Activated T-cell treated with anti-CD3 and anti-CD28 coated beads for 24 hours (primary cell): ENCODE measurements at places on chromosomes 5 and 9.

GRCh38 chr9:13900449-13900848 is 413.5 kb downstream of the NFIB start:
- no peak for DNase-seq

DNA sequence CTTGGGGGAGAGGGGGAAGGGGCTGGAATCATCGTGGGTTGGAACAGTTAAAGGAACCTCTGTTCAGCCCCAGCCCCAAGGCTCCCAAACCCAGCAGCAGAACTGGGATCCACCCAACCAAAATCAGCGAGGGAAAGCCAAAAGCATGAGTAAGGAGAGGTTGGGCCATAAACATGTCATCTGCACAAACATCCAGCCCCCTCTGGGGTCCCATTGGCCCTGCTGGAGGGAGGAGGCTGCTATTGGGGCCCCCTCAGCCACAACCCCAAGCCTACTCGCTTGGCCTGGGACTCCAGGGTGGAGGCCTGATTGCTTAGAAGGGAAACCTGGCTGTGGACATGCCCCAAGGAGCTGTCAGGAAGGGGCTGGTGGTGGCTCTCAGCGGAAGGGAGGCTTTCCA is 154.9 kb downstream of the FGF18 start:
- DNase-seq: no peak

DNA sequence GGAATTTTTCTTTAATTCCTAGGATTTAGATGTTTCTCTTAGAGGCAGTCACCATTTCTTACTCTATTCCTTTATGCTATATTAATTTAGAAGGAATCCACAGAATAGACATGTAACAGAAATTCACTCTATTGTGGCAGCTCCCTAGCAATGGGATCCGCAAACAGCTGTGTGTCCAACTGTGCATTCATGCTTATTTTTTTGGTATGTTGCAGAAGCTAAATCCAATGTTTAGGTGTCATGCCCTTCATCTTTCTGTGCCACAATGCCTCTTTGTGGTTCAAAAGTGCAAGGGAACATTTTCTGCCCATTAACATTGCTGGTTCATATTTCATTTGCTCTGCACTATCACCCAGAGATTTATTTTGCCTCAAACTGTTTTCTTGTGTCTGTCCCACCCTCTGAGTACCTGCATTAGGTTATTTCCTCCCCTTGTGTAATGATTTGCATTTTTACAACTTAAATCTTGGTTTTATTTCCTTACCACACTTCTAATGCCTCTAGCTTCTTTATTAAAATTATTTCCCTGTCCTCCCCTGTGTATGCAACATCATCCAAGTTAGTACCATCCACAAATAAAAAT is 816.5 kb downstream of the EFNA5 start:
- DNase-seq: no peak

GRCh38 chr5:54902791-54903473 is 82.5 kb downstream of the ESM1 start:
- peak; percentile 50 for DNase-seq

DNA sequence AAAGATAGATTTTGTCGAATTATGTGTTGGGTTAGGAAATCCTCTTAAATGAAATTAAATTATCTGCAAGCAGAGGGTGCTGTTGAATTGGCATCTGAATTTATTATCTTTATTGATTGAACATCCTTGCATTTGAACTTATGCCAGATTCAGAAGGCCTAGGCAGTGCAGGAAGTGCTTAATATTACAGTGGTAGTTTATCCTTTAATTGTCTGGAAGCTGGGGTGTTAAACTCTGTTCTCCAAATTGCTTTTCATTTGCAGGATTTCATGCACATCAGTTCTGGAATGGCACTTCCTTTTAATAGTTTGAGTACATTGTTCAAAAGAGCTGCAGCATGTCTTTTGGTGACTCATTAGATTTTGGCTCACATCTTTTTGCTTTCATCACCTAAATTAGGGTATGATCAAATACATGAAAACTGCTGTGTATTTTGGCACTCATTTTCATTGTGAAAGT is 186.3 kb downstream of the KDM4C start:
- DNase-seq: no peak

DNA sequence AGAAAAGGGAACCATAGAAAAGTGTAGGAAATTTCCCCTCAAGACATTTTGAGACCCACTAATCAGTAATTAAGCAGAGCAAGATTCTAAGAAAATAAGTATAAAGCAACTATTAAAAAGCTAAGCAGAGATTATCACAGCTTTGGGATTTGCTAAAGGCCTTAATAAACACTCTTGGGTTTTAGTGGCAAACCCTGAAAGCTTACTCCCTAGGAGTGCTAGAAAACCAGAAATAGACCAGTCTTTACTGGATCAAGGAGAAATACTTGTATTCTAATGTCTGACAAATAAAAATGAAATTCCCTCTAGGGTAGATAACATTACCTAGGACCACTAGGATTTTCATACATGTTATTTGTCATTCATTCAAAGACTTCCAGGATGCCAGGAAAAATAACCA is 510.8 kb downstream of the SPATA31D1 start:
- no peak for DNase-seq

DNA sequence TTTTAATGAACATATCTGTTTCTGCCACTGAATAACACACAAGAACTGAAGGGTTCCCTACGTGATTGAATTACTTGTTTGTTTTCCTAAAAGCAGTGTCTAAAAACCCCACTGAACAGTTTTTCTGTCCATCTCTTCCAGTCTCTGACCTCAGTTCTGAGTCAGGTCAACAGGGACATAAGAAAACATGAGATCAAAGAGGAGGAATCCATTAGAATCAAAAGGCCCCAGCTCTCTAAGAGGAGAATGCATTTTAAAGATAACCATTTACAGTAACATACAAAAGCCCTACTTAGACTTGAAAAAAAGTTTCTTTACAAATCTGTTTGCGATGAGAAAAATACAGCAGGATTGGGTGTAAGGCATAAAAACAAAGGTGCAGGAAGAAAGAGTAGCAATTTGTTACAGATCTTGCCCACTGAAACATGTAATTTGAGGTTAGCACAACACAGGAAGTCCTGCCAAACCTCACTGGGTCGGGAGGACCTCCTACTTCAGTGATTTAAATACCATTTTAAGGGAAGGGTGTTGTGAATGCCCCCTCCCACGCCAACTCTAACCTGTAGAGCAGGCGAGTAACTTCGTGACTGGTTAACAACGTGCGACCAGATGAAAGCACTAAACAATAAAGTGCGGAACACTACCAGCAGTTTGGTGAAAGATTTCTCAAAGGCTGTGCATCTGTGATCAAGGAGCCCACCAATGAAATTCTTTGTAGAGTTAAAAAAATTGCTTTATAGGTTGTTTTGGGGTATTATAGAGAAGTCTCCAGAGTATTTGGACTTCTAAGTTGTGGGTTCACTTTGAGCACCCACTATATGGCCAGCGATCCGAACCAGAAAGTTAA is 1.3 kb downstream of the QSOX2 start:
- DNase-seq: peak; percentile 61

DNA sequence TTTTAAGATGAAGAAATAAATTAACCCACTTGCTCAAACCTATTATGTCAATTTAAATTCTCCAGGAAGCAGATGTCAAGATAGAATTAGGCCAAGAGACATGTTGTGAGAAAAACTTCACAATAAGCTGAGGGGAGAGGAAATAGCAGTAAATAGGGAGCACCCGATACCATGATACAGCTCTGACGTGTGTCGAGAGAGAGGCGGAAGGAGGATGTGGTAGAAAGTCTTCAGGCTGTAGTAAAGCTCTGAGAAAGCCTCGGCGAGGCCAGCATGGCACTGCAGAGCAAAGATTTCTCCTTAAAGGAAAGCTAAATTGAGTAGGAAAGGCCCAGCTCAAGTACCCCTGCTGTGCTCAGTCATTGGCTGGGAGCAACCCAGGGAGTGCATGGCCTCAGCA is 6.0 kb upstream of the PUM3 start:
- DNase-seq: no peak

DNA sequence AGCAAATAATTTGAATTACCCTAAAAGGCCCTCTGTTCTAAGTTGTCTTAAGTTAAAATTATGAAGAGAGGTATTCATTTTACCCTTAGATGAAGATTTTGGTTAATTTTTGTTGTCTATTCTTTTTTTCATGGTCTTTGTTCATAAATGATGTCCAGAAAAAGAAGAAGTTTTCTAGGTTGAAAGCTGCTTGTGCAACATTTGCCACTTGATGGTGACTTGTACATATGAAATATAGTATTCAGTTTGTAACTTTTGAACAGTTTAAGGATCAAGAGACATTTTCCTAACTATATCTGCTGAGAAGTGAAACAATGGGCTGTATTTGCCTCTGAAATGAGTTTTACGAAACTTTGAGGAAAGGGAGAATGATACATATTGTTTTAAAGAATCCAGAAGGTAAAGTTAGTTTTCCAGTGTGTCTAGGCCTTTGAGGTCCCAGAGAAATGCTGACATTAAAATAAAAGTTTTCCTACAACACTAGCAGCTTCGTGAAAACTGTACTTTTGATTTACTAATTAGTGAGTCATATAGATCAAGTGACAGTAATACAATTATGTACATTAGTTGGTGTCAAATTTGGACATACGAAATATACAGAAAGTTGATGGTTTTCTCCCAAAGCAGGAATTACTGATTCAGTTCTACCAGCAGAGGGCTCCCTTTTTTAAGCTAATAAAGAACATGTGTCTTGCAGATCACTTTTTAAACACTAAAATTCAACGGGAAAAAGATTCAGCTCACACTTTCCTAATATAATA is 70.5 kb downstream of the PIK3R1 start:
- DNase-seq: no peak
